NCI-H226 (cell line): ENCODE measurements at places on chromosomes 5 and 9.
A peak's percentile ranks its signal among the peaks of the same experiment; 100 is the strongest.

- DNase-seq, result no peak
Observed at GRCh38 chr9:129686736-129687135, 21.3 kb downstream of the PRRX2 start.

DNA sequence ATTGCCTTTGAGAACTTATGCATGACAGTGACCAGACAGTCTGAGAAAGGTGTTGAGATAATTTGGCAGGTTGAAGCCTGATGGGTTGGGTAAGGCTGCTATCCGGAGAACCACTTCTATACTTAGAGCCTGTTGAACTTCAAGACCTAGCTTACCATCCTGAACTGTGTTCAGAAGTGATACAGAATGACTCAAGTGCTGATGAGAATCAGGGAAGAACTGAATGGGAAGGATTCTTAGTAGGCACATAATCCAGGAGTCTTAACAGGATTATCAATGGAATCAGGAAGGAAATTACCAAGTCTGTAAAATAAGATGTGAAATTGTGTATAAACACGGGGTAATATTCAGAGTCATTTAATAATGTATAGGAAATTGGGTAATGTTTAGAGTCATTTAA is 9.0 kb upstream of the PAPPA start:
- peak; percentile 40 for DNase-seq

- DNase-seq, result no peak
Observed at GRCh38 chr5:169781420-169782345, 144.6 kb downstream of the DOCK2 start.

DNA sequence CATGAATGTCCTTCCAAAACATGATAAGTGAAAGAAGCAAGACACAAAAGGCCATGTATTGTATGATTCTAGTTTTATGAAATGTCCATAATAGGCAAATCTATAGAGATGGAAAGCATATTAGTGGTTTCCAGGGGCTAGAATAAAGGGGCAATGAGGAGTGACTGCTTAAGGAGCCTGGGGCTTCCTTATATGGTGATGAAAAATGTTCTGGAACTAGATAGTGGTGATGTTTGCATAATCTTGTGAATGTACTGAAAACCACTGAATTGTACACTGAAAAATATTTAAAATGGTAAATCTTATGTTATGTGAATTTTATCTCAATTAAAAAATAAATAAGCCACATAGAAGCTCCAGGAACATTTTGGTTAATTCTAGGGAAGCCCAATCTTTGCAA is 144.4 kb upstream of the ANKRD55 start:
- DNase-seq, result no peak

DNA sequence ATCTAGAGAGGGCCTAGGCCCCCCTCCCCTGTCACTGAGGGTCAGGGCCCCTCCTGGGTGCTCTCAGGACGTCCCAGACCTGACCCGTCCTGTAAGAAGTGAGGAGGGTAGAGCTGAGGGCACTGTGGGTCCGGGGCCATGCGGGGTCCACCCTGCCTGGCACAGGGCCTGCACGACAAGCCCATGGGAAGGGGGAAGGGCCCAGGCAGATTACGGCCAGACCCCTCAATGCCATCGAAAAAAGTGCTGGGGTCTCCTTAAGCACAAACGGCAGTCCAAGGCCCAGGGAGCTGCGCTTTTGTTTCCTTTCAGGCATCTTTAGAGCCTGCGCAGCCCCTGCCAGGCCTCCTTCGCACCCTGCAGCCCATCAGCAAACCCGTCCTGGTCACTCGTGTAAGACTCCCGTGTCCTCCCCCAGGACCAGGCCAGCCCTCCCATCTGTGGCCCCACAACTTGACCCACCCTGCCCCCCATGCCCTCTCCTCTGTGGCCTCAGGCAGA is 4.4 kb upstream of the EXOC3 start:
- no peak for DNase-seq

GRCh38 chr5:154222414-154222813 is 31.9 kb downstream of the GALNT10 start:
- DNase-seq, result no peak

DNA sequence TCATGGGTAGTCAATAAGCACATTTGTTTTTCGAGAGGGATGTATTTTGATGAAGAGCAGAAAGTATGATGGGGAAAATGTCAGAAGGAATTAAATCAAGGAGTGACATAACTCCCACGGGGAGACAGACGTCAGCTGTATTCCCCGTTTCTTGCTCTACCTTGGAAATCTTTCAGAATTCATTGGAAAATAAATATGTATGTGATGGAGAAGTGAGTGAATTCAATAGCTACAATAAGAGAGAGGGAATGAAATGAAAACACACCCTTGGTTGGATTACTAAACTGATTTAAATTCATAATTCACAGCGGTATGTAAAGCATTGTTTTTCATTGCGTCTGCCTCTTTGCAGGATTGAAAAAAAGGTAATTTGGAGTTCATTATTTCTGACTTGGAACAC is 209.7 kb upstream of the KLF4 start:
- DNase-seq, result no peak

DNA sequence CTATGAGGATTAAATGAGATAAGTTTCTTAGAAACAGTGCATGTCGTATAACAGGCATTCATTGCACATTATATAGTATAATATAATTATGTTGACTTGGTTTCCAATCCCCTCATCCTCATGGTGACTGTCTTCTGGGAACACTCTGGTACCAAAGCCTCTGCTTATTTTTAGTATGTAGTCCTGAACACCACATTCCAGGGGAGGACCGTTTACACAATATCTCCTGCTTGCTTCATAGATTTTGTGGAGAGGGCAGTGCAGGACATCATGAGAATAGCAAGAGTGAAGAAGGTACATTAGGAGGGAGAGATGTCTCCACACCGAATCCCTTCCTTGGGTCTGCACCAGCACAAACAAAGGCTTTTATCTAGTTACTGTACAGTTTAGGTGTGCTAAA is 20.5 kb upstream of the BHMT start:
- no peak for DNase-seq

DNA sequence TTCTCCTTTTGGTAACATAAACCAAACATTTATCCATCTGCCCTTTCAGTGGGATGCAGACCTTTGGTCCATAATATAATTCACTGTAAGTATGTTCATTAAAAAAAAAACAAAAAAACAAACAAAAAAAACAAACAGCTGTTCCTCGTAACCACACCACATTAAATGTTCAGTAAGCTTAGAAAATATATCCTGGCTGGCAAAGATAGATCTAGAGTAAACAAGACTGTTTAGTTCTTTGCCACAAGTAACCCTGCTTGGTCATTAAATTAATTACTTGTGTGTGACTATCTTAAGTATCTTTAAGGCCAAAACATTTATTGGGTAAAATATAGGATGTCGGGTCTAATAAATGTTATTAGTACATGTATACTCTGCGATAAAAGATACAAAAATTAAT is 1717.1 kb downstream of the EFNA5 start:
- DNase-seq, result no peak

DNA sequence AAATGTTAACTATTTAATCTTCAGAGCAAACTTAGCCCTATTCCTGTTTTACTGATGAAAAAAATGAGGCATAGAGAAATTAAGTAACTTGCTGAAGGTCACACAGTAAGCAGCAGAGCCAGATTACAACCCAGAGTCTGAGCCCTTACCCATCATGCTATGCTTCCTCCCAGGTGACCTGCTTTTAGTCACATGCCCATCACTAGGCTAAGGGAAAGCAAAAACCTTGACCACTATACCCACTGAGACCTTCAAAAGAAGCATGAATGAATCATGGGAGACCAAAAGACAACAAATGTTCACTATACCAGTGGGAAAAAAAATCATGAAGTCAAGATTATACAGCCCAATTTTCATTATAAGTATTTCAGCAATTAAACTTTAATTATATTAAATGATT is 5.3 kb upstream of the HAUS6 start:
- no peak for DNase-seq

GRCh38 chr5:91212714-91213092 is 170.4 kb downstream of the ARRDC3 start:
- DNase-seq, result no peak

DNA sequence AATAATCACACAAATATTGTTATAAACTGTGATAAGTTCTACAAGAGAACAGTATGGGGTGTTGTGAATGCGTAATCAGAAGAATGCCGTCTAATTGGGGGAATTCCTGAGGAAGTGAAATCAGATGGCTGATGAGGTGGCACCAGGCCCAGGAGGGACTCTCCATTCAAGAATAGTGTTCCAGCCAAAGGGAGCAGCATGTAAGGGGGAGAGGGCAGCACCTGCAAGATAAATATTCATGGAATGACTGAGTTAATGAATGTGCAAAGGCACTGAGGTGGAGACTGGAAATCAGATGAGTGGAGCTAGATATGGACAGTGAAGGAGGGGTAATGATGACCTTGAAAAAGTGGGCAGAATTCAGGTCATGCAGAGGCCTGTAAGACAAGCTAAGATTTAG is 250.6 kb downstream of the ARRDC3 start:
- no peak for DNase-seq

DNA sequence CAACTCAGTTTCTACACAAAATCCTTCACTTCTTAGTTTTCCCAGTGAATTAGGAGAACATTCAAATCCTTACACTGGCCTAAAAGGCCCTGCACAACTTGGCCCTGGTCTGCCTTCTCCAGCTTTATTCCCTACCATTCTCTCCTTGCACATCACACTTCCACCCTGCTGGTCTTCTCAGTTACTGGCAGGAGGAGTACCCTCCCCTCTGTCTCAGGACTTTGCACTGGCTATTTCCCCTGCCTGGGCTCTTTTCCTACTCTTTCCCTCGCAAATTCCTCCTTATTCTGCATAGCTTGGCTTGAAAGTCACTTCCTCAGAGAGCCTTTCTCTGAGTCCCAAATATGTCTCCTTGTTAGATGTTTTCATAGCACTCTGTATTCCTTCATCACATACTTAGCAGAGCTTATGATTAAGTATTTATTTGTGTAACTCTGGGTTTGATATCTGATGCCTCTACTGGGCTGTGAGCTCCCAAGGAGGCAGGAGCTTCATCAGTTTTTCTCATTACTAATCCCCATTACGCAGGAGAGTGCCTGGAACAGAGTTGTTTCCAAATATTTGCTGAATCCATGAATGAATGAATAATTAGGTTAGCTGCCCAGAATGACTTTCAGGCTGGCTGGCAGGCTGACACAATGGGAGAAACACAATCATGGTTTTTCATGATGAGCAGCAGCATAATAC is 159.8 kb upstream of the KLF9 start:
- DNase-seq, result no peak
